ENCODE measurements at places on chromosomes 1 and 21.
A peak's percentile ranks its signal among the peaks of the same experiment; 100 is the strongest.

DNA sequence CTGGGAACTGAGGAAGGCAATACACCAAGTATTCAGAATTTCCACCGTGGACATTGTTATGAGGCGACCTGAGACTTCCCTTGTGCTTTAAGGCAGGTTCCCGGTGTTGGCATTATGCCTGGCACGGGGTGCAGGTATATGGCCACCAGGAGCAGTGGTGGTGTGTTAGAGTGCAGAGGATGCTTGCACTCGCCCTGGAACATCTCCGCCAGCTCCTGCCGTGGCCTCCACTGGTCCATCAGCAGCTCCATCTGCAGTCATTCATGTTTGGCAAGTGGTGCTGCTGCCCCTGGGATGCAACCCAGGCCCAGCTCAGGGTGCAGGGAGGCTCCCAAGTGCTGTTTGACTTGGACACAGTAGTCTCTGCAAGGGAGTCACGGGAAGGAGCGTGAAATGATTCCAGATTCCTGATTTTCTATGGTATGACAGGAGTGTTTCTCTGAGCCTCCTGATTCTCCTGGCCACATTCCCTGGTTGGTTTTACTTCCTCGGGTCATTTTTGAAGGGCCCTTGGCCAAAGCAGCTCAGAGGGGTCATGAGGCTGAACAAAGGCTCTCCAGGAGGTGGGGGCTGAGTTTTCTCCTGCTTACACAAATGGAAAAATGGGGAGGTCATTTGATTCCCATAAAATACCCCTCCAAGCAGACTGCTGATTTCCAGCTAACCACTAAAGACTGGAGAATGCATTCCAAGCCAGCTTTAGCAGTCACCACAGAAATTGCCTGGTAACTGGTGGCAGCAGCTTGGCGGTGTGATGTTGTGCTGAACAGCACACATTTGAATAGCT, 60.4 kb upstream of the PSEN2 start:
- DNase-seq = no peak

DNA sequence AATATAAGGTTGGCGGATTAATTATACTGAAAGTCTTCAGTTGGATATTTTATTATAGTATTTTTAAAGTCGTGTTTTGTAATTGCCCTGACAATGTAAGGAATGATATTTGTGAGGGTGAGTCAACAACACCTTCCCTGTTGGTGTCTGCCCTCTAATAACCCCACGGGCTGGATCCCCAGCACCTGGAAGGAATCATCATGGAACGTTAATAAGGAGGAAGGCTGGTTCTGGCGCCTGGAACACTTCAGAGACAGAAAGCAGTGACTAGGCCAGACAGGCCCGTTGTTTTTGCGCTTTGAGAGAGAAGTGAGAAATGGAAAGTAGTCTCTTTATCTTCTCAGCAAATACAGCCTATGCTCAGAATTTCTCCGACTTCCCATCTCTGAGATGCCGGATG, 31.6 kb downstream of the TEX35 start:
- no peak for DNase-seq

DNA sequence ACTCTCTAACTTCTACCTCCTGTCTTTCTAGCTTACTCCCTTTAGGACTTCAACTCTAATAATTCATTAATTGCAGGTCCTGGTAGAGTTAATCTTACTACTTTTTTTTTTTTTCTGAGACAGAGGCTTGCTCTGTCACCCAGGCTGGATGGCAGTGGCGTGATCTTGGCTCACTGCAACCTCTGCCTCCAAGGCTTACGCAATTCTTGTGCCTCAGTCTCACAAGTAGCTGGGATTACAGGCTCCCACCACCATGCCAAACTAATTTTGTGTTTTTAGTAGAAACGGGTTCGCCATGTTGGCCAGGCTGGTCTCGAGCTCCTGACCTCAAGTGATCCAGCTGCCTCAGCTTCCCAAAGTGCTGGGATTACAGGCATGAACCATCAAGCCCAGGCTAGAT, 15.7 kb downstream of the BTBD8 start:
- no peak for DNase-seq

- DNase-seq = no peak
These were observed 17.8 kb upstream of the CNR2 start for GRCh38 chr1:23930861-23931490.

- no peak for DNase-seq
These were observed 20.4 kb upstream of the UBXN10 start for GRCh38 chr1:20165522-20165951.

DNA sequence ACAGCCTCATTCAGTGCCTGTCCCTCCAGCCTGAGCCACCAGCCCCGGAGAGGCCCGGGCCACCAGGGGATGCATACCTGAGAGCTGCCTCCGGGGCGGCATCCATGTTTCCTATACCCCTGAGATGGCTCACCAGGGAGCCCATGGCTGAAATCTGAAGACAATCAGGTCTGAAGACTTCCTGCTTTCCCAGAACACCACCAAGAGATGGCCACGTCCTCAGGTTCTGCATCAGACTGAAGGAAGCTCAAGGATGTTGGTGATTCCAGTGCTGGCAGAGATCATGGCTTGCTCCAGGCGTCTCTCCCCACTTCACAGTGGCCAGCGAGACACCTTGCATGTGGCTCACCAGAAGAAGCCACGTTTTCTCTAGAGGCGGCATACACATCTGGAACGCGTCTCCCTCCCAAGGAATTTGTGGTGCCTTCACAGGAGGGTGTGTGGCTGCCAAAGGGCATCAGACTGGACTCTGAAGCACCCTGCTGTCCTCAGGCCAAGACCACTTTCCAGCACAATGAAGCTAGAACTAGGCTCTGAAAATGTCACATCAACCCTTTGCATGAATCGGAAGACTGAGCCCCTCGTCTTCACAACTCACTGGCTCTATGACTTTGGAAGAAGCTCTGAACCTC, 170.7 kb upstream of the IRF2BP2 start:
- no peak for DNase-seq

- no peak for DNase-seq
These were observed 42.8 kb upstream of the ARTN start for GRCh38 chr1:43890815-43891214.

- no peak for DNase-seq
These were observed 157.3 kb downstream of the CLIC6 start for GRCh38 chr21:34825948-34826548.

DNA sequence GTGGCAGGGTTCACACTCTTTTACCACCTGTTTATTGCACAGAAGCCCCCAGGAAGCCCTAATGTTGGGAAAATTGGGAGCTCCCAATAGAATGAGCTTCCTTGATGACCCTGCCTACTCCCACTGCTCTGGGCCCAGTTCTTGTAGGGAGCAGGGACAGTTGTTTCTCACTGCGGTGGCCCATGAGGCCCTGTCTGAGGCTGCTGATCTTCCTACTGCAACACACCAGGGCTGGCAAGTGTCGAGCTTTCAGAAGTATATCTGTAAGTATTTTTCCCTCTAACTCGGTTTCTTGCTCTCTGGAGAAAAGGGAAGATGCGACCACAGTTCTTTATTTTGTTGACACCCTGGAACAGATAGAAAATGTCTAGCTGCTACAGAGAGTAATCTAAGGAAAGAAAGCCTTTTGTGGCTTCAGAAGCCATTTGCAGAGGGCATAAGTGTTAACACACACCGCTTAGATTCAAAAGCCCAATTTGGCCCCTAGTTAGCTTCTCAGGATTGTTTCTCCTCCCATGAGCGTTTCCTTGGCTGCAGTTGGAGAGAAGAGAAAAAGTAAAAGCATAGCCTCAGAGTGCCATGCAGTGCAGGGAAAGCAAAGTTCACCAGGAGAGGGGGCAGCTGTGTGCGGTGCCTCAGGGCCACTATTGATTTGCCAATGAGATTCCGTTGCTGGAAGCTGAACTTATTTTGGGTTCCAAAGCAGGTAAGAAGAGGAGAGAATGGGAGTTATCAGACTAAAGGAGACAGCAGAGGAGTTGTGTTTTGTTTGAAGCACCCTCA, 102.6 kb downstream of the SELENOF start:
- no peak for DNase-seq

DNA sequence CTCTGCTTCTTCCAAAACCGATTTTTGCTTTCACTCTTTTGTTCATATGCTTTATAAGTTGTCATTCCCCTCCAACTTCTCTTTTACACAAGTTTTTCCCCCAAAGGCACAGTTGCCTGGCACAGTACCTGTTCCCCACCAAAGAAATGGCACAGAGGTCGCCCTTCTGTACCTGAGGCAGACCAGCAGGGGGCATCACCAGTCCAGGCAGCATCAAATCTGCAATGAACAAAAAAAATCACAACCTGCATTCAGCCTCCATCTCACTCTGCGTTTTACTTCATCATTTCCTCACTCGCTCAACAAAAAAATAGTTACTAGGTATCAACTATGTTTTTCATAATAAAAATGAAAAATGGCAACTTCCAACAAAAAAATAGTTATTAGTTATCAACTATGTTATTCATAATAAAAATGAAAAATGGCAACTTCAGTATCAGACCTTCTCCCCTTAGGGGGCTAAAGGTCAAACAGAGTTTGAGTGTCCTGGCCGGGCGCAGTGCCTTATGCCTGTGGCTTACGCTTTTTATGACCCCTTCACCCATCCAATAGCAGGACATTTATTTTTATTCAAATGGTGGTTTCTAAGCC, 4.1 kb downstream of the EIF2D start:
- peak; percentile 28 for DNase-seq
